IMR-90 (cell line): ENCODE measurements at places on chromosomes 5 and 9.

DNA sequence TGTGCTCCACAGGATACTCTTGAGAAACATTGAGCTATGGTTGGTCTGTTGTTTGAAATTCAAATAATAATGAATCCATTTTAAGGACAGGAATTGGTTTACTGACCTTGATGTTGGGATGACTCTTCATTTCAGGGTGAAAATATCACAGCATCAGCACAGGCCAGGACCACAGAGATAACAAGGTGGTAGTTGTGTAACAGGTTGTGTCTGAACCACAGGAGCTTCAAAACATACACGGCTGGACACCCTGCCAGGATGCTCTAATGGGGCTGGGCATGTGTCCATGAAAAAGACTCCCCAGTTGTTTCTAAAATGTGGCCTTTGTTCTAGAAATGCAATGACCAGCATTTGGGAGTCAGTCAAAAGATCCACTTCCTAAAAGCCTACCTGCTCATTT, 69.8 kb downstream of the ACO1 start:
- no peak for DNase-seq

DNA sequence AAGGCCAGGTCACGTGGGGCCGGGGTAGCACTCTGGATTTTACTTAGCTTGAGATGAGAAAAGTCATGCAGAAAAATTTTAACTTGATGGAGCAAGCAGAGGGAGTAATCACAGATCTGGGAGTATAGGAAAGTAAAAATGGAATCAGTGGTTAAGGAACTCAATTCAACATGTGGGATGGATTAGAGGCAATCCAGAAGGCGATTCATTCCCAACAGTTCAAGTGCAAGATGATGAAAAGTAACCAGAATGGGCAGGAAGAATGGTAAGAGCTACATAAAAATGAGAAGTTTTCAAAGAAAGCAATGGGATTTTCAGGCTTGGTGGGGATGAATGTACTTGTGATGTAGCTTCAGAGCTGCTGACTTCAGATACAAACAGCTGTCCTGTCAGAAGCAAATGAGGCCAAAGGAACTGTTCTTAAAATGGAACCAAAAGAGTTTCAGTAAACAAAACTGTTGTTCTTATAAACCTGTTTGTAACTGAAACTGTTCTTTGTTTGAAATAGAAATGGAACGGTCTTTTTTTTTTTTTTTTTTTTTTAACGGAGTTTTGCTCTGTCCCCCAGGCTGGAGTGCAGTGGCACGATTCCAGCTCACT, 5.6 kb upstream of the SEC24A start:
- no peak for DNase-seq

GRCh38 chr5:120706877-120707276, 242.8 kb downstream of the PRR16 start:
- no peak for DNase-seq

DNA sequence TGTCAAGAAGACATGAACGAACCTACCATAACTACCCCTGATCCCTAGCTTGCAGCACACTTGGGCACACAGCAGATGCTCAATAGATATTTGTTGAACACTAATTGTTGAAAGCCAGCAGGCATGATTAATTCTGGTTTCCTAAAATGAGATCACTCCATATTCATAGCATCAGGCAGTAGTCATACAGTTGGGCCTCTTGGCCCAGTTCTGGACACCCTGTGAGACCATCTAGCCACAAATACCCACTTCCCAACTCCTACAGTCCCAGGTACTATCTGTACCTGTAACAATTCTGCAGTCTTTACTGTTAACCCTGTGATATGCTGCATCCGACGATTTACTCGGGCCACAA, 24.2 kb downstream of the P4HA2 start:
- peak; percentile 56 for DNase-seq

DNA sequence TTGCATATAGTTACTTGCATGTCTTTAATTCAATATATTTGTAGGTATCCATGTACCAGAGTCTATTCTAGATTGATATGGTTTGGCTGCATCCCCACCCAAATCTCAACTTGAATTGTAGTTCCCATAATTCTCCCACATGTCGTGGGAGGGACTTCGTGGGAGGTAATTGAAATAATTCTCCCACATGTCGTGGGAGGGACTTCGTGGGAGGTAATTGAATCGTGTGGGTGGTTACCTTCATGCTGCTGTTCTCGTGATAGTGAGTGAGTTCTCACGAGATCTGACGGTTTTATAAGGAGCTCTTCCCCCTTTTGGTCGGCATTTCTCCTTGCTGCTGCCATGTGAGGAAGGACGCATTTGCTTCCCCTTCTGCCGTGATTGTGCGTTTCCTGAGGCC, 16.5 kb downstream of the FBXL7 start:
- DNase-seq: no peak

DNA sequence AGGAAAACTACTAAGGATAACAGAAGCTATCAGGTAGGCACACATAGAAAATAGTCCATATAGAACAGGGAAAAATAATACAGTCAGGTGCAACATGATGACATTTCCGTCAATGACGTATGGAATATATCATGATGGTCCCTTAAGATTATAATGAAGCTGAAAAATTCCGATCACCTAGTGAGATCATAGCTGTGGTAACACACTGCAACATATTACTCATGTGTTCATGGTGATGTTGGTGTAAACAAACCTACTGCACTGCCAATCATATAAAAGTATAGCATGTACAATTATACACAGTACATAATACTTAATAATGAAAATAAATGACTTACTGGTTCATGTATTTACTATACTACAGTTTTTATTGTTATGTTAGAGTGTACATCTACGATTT, 60.0 kb downstream of the MEGF9 start:
- DNase-seq: peak; percentile 2

- peak; percentile 64 for DNase-seq
These were observed 1.4 kb downstream of the PRR16 start for GRCh38 chr5:120465436-120465961.

GRCh38 chr5:143064218-143064641, 294.1 kb downstream of the ARHGAP26 start:
- DNase-seq: peak; percentile 57
